Stimulated activated CD4-positive, alpha-beta T cell treated with anti-CD3 and anti-CD28 coated beads, Interleukin-12 subunit alpha, Interleukin-12 subunit beta, amount 100 ng/mL, for 4 hours (primary cell): ENCODE measurements at places on chromosomes 1 and 21.
A peak's percentile ranks its signal among the peaks of the same experiment; 100 is the strongest.

DNA sequence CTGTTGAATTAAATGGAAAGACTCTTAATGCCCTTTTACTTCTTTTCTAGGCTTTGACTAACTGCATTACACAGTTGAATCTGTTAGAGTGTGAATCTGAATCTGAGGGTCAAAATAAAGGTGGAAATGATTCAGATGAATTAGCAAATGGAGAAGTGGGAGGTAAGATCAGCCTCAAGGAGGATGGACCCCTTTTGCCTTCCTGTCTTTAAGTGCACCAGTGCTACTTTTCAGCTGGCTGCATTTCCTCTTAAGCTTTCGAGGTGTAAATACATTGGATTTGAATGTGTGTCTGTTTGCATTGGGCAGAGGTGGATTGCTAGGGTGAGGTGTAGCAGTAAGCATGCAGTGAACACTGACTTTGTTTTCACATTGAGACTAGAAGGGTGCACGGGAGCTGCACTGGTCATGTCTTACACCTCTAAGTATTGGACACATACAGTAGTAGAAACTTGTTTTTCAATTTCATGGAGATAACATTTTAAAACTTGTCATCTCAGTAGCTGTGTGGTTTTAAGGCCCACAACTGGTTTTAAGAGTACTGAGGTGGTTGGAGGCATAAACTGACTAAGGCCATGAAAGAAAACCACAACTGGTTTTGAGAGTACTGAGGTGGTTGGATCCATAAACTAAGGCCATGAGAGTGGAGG, 35.4 kb downstream of the MIA3 start:
- DNase-seq, result no peak

DNA sequence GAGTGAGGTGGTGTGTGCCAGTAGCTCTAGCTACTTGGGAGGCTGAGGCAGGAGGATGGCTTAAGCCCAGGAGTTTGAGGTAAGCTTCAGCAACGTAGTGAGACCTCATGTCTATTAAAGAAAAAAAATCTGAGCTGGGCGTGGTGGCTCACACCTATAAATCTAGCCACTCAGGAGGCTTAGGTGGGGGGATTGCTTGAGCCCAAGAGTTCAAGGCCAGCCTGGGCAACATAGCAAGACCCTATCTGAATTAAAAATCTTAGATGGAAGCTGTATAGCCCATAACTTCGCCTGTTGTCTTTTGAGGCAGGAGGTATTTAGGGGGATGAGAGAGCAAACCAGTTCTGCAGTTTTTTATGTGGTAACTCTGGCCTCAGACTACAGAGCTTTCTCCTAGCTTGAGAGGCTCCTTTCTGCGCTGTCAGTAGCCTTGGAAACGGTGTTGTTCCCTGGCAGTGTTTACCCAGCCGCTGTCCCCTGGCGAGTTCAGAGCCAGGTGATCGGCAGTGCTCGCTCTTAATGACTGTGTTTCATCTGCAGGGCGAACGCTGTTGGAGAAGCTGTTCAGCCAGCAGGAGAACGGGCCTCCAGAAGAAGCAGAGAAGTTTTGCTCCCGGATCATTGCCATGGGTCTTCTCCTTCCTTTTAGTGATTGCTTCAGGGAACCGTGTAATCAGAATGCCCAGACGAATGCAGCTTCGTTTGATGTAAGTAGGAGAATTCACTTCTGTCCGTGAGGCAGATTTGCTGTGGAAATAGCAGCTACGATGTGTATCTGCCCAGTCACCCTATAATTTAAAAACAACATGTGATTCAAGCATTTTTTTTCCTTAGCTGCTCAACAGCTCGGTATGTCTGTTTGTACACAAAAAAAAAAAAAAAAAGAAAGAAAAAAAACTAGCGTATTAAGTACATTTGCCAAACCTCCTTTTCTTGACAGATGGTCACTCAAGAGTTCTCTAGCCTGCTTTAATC, 31.2 kb downstream of the FMN2 start:
- DNase-seq, result no peak

- no peak for DNase-seq
Measured at GRCh38 chr1:118085365-118085764, 99.7 kb downstream of the SPAG17 start.

DNA sequence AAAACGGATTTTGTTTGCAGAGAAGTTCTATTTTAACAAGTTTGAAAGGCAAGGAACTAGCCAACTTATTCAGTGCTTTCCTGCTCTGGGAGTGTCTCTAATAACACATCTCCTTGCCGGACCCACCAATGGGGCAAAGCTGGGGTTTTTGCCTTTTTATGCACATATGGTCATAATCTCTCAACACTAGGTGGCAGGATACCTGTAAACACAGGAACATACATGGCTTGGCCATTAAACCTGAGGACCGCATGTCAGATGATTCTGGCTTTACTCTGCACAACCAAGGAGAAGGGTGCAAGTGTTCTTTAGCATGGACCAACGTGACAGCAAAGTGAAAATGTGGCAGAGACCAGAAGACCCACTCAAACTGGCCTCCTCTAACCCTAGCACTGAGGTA, 4.9 kb downstream of the TMEM9 start:
- DNase-seq, result no peak

DNA sequence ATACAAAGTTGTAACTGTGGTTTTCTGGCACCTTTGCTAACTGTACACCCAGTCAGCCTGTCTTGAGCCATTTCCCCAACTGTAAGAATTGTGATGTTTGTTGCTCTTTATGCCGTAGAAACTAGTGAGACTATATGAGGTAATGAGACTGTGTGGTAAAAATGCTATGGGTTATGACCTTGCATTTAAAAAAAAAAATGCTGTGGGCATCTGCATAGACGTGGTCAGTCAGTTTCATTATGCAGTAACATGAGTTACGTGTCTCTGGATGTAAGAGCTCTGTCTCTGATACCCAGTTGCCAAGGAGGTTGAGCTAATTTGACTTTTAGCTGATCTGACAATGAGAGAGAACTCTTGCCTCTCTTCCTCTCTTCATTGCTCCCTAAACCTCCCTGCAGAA, 80.6 kb upstream of the LAMC2 start:
- DNase-seq, result no peak

DNA sequence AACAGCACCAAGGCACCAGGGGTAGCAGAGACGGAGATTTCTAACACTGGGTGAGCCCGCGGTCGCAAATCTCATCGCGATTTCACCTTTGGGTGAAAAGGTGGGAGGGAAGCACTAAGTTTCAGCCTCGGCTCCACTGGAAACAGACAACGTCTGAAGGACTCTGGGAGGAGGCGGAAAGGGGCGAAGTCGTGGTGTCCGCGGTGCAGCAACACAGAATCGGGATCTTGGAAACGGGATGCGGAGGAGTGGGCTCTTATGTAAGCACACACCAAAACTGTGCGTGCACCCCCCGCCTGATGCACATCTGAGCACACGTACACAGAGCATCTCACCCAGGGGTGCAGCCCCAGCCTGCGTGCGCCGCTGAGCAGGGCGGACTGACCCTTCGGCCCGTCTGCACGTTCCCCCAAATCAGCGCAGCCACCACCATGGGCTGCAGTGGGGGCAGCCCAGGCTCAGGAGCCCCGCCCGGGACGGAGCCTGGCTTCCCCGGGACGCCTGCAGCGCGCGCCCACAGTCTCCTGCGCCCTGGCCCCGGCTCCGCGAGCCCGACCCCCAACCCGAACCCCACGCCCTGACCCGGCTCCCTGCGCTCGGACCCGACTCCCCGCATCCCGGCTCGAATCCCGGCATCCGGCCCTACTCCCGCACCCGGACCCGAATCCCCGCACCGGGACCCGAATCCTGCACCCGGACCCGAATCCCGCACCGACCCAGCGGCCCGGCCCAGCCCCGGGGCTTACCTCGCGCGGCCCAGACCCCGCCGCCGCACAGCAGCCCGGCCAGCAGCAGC, 670 bp downstream of the CLSTN1 start:
- DNase-seq, result peak; percentile 22

DNA sequence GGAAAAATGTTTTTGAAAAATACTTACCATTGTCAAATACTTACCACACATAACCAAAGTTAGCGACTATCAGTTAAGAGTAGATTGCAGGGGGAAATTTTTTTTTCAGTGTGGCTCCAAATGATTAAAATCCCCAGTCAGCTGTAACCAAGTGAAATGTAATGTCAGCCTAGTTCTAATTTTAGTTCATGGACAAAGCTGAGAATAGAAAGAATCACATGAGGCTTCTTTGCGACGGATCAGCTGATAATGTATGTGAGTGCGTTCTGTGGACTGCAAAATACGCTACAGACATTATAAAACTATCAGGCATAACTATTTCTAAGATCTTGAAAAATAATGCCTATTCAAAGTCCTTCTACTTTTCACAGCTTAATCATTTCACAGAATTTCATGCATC, at the start of gene LRRC39:
Gene LRRC39 (minus strand): TSS at position 166 of the 400 bp plus-strand sequence. CDS start 9,740 bp downstream, outside the sequence.
- no peak for DNase-seq

DNA sequence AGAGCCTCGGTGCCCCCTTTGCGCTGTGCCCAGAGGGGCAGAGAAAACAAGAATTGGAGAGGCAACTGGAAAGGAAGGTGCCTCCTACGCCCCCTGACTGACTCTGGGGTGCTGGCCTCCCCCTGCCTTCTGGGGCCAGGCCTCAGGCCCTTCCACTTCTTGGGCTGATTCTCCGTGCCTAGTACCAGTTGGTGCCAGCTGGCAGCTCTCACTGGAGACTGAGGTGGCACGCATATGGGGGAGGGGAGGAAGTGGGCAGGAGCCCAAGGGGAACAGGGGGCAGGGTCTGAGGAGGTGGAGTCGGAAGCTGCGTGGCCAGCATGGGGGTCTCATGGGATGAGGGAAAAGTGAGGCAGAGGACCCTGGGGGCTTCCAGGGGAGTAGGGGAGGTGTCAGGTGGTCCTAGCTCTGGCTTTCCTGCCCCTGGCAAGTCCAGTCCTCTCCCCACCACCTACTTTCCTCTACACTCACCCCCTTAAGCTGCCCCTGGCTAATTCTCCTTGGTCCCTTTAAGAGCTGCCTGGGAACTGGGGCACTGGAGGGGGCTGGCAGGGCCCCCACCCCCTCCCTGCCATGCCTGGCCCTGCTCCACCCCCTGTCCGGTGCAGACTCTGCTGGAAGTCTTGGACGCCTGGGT, 6.5 kb upstream of the SEMA4A start:
- no peak for DNase-seq

DNA sequence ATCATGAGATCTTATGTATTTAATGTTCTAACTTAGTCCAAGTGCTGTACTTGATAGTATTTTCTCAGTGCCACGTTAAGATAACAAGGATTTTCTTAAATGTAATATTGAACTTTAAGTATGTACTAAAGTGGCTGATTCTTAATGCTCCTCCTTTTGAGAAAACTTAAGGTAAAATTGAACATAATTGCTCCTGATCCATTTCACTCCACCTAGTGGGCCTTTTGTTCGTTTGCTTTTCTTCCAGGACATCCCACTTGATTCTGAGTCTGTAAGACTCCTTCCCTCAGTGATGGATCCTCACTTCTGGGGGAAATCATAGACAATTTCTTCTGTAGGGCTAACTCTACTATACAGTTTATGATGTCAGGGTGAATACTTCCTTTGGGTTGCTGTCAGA, 173.1 kb downstream of the LMO4 start:
- no peak for DNase-seq

GRCh38 chr21:33940164-33940880, 24.7 kb upstream of the ATP5PO start:
- no peak for DNase-seq

- no peak for DNase-seq
Measured at GRCh38 chr1:81509594-81509993, 291.1 kb upstream of the ADGRL2 start.

DNA sequence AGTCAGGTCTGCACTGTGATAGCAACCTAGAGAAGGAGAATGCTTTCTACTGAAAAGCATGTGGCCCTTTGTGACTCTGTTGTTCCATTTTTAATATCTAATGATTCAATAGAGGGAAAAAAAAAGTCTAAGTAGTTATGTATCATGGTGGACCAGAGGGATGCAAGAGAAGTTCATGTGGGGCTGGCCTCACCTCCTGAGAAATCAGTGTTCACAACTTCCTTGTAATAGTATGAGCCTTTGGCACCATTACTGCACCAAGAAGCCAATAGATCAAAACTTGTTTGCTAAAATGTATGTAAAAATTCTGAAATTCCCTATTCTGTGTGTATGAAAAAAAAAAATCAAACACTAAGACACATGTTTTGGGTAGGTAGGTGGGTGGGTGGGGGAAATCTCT, 5.0 kb downstream of the ZBTB17 start:
- DNase-seq, result no peak

DNA sequence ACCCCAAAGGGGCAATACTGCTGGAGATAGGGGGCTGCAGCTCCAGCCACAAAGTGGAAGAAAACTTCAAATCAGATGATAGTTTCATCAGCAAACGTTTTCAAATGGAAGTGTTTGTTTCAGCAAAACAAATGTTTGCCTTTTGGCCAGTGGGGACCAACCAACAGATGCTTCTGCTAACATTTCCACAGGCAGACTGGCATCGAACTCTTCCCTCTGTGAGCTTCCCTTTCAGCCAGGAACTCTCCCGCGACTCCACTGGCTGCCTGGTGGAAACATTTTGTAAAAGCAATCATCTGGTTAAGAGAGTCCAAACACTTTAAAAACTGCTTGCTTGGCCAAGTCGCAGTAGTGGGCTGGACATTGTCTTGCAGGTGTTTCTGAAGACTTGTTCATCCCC, 30.7 kb downstream of the CENPF start:
- DNase-seq, result no peak

- DNase-seq, result no peak
Measured at GRCh38 chr1:160755461-160755860, 16.4 kb downstream of the SLAMF7 start.

GRCh38 chr21:40373761-40374160, 473.2 kb downstream of the DSCAM start:
- DNase-seq, result no peak

DNA sequence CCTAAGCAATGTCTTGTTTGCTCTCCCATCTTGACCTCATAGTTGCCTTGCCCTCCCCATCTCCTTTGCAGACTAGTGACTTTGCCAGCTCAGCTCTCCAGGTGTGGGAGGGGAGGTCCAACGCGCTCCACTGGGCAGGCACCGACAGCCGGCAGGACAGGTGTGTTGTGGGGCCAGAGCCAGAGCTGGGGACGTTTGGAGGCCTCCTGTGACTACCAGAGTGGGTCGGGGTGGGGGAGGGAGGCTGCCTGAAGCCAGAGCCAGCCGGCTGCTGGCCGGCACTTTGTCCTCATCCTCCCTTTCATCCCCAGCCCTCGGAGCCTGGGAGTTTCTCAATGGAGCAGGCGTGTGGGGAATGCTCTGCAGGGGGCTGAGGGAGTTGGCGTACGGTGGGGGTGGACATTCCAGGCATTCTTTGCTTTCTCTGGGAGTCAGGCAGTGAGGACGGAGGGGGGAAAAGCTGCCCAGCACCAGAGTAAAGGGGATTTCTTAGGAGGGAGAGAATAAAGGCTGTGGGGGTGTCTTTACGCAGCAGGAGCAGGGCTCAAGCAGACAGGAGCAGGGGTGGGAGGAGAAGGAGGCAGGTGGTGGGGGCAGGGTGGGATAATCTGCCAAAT, 20.2 kb downstream of the NUAK2 start:
- no peak for DNase-seq

DNA sequence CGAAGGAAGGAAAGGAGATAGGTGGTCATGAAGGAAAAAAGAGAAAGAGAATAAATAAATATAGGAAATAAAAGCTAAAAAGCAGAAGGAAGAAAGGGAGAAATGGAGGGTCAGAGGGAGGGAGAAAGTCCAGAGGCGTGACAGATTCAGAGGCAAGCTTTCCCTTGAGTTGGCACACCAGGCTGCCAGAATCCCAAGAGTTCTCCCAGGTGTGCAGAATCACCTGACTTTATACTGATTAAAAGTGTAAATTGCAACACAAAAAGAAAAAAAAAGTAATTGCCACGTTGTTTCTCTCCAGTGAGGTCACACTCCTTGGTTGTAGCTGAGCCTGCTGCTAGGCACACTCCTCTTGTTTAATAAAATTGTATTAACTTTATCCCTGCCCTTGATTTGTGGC, 669.9 kb upstream of the PKN2 start:
- no peak for DNase-seq

GRCh38 chr1:45381243-45381642, 41.0 kb upstream of the MUTYH start:
- DNase-seq, result no peak

GRCh38 chr1:109617291-109617801, 2.1 kb downstream of the GNAT2 start:
- no peak for DNase-seq
